ENCODE measurements at places on chromosomes 6 and 20.
A peak's percentile ranks its signal among the peaks of the same experiment; 100 is the strongest.

DNA sequence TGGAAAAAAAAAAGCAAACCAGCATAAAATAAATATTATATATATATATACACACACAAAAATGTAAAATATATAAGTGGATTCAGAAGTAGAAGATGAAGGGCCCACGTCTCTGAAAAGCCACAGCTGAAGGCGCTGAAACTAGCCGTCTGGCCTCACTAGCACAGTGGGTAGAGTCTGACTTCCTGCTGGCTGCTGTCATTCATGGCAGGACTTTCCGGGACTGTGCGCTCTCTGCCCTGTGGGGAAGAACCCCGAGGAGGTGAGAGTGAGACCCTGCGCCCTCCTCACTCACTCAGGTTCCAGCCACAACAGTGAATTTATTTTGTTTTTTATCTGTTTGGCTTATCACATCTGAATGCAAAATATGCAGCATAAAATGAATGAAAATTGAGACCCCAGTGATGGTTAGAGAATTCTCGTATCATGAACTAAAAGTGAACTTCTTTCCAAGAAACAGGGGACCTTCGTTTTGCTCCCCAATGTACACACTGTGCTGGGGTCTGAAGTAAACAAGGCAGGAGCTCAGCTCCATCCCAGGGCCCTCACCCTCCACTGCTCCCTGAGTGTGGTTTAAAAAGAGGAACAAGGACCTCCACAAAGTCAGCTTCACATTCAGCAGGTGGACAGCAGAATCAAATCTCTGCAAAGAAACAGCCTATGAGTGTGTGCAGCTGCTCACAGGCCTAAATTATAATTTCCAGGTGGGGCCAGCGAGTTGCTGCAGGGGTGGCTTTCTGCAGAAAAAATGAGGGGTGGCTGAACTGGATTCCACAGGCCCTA lies 1.3 kb upstream of the RAMACL start:
- no peak for DNase-seq

GRCh38 chr6:108561742-108562502 lies 1.2 kb downstream of the FOXO3 start:
- DNase-seq: no peak

DNA sequence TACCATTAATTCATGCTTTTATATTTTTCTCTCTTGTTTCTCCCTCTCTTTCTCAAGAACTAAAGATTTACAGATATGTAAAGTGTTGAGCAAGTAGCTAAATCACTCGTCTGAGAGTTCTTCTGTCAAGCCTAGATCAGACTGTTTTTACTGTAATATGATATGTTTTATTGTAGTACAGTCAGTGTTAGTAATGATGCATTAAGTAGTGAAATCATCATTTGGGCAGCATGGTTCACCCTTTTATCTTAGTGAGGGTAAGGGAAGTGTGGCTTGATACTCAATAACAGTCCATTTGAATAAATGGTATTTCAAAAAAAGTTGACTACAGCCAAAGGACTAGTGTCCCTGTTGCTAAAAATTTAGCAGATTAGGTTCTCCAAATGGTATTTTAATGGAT lies 9.2 kb downstream of the CYB5R4 start:
- DNase-seq: no peak

- DNase-seq: no peak
These were observed 43.2 kb upstream of the TMX4 start for GRCh38 chr20:8062756-8063155.

- no peak for DNase-seq
These were observed 24.2 kb upstream of the MAS1 start for GRCh38 chr6:159866286-159867247.

DNA sequence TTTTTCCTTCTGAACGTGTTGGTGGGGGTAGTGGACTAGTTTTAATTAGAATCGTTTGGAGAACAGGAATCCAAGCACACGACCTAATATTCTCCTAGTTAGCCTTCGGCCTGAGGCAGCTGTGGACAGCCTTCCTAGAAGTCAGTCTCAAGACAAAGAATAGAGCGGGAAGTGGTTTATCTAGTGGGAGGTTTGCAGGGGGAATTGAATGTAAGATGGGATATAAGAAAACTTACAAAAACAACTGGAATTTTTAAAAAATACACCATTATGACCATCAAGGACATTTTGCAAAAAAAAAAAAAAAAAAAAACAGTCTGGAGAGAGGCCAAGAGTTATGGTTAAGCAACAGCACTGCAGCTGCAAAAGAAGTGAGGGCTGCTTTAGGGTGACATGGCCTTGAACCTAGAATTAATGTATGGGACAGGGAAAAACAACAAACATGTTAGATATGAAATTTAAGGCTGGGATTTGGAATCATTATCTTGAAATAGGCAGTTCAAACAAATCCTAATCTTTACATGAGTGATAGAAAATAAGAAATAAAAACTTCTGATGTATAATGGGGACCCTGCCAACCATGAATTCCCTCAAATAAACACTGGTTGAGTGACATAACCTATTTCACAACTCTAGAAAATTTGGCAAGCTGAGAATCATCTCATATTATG lies 40.2 kb downstream of the PLAGL1 start:
- no peak for DNase-seq

DNA sequence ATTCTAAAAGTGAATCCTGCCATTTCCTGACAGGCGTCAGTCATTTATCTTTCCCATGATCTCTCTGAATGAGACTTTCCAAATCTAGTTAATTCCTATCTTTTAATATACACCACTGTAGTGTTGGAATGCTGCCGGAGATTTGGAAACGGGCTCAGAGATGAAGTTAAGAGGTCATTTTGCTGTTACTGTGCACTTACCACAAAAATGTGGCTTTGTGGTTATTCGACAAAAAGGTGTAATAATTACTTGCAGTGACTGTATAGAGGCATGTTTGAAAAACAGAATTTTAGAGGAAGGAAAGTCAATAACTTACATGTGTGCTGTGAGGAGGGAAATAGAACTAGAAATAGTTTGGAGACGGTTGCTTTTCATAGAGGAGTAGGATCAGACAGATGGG lies 460.2 kb upstream of the BTBD3 start:
- DNase-seq: no peak

GRCh38 chr6:105389543-105389942 lies 13.3 kb downstream of the PREP start:
- no peak for DNase-seq

DNA sequence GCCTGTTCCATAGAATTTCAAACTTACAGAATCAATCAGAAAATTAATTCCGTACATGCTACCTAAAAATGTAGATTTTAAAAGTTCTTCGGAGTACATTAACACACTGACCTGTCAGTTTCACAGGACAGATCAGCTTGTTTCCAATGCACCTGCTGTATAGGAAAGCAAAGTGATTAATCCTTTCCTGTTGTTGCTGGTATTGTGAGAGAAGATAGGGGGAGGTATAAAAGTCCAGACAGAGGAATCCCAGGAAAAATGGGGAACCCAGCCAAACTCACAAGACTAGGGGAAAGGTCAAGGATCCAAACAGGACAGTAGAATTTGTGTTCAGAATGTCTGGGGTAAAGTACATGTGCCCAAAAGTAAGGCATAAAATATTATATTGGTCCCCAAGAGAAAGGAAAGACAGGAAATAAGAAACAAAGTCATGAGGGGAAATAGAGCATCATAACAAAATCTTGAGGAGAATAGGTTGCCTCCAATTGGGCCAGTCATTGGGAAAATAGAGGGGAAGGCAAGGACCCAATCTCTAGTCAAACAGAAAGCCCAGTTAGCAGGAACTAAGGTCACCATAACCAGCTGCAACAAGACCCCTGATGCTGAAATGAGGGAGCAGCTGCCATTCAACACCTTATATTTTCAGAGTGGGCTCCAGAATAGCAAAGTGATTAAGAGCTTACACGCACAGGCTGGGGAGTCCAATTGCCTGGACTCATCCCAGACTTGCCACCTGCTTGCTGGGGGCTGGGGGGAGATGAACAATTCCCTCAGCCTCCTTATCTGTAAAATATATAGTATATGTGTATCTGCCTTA lies 10.3 kb downstream of the FILIP1 start:
- no peak for DNase-seq

GRCh38 chr20:3472105-3472504 lies 1.3 kb downstream of the ATRN start:
- DNase-seq: no peak

- DNase-seq: no peak
These were observed 94.5 kb upstream of the MARCKS start for GRCh38 chr6:113762641-113763040.

DNA sequence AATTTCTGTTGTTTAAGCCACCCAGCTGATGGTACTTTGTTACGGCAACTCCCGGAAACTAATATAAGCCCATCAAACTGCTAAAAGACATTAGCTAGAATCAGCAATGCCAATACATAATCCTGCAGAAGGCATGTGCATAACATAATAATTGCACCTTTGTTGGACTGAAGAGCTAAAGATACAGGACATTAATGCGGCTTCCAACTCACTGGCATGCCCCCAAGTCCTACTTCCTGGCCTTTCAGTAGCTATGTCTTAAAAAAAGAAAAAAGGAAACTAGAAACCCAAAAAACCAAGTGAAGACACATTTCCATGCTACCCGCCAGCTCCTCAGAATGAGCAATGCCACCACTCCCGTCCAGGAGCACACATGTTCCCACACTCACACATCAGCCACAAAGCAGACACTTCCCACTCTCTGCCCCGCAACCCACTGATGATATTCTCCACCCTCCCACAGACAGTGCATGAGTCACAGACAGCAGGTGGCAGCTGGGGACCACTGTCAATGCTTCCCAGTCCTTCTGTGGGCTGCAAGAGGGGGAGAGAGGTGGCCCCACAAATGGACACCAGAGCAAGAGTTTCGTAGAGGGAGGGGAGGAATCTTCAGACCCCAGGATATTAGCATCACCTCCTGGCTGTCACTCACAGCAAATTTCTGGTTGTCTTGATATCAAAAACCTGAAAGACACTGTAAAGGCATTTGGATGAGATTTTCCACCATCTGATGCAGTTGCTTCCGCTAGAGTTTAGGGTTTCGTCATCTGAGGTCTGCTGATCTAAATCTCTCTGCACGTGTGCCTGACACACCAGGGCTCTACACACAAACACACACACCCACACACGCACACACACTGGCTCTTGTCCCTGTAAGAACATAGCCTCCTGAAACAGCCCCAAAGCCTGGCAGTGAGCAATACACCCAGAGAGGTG lies 32.8 kb downstream of the GFOD1 start:
- no peak for DNase-seq

GRCh38 chr6:7624796-7625710 lies 35.1 kb downstream of the SNRNP48 start:
- no peak for DNase-seq

GRCh38 chr6:53888931-53889330 lies 94.1 kb downstream of the LRRC1 start:
- DNase-seq: no peak

DNA sequence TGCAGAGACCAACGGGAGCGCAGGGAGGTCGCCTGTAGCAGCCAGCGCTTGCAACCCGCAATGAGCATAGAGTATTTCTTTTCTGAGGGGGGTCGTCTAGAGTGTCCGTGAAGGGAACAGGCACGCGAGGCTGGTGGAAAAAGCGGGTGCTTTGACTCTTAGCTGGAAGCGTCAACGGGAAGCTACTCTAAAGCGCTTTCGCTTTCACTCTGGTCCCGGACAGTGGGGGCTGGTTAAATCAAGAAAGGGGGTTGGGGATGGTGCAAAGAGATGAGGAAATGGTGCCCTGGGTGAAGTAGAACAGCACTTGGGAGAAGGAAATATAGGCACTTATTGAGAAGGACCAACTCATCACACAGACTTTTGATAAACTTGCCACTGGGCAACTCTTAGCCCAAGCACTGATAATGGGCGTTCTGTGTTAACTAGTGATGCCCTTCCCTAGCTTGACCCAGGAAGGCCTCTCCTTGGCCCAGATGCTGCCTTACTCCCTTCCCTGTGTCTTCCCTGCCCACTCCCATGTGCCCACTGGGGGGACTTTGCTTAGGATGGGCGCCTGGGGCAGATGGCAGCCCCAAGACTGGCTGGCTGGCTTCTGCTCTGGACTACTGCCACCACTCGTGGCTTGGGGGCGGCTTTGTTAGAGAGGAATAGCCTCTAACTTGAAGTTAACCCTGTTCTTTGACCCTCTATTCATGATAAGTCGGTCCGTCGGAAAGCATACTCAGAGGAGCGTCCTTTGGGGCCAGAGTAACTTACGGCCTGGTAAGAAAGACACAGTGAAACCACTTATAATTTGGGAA lies 585 bp downstream of the PSMB9 start:
- DNase-seq: peak; percentile 53

- peak; percentile 49 for DNase-seq
These were observed 445.9 kb upstream of the JARID2 start for GRCh38 chr6:14799928-14800327.

DNA sequence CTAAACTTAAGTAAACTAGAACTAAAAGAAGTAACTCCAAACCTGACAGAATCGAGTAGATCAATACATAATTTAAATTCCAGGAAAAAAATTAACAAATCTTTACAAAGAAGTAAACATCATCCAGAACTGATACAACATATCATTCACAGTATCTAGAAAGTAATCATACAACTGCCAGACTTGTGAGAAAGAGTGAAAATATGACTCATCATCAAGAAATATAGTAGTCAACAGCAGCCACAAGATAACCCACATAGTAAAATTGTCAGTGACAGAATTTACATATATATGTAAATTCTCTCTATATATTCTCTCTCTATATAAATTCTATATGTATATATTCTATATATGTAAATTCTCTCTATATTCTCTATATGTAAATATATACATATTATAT lies 242.8 kb upstream of the RGS17 start:
- no peak for DNase-seq

GRCh38 chr20:60057866-60058807 lies 99.9 kb downstream of the CDH26 start:
- no peak for DNase-seq

- no peak for DNase-seq
These were observed 28.6 kb upstream of the DLGAP4 start for GRCh38 chr20:36277546-36277945.

DNA sequence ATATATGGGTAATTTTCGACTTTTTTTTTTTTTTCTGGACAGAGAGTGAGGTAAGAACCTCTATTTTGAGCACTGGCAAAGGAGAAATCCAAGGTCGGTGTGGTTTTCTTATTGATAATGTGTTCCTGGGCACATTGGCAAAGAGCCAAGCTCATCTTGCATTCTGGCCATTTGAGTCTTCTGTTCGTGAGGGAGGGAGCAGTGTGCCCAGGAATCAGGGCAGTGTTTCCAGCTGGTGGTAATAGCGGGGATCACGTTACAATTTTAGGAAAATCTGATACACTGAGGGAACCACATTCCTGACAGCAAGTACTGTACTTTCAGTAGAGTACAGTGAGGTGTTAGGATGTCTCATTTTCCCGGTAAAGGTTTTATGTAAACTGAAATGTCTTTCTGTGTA lies 442.3 kb upstream of the MAP3K7 start:
- no peak for DNase-seq

DNA sequence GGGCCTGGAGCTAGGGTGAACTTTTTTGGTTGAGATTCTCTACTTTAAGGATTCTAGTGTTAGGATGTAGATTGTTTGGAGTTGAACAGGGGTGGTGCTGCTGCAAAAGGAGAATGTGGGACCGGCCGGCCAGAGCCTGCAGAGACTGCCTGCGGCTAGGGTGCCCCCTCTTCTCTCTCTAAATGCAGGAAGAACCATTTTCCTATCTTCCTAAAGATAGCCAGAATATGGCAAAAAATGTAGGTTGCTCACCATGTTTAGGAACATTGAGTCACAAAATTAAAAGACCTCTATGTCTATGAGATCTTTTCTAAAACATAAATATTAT lies 39.5 kb downstream of the BICRAL start:
- DNase-seq: no peak

GRCh38 chr20:56801971-56802755 lies 173.1 kb downstream of the TFAP2C start:
- no peak for DNase-seq

- DNase-seq: peak; percentile 4
These were observed 58.6 kb upstream of the GCLC start for GRCh38 chr6:53603386-53604116.
